Activated CD4-positive, alpha-beta T cell treated with anti-CD3 and anti-CD28 coated beads, Interleukin-2, Interleukin-6, amounts not matched to agents 100 ng/mL and 50 ng/mL, durations not matched to agents 16 hours and 8 hours (primary cell): ENCODE measurements at places on chromosomes 5 and 9.

DNA sequence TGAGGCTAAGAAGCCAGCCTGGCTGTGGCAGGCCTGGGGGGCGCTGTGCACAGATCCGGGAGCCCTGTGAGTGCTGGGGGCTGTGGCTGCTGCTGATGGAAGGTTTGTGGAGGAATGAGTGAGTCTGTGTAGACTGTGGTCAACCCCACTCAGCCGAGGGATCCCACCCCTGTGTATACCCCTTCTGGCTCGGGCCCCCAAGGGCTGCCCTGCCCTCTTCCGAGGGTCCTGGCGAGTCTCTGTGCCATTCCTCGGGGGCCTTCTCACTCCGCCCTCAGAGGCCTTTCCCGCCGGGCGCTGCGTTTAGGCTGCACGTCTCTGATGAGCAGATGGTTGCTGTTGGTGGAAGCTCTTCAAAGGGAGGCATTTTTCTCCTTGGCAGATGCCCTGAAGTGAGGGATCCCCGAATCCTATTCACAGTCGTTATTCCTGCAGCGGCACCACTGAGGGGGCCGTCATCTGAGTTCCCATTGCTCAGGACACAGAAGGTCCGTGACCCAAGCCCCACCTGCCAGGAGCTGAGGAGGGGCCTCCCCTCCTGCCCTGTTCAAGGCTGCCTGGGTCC lies 94.1 kb downstream of the RXRA start:
- no peak for DNase-seq

DNA sequence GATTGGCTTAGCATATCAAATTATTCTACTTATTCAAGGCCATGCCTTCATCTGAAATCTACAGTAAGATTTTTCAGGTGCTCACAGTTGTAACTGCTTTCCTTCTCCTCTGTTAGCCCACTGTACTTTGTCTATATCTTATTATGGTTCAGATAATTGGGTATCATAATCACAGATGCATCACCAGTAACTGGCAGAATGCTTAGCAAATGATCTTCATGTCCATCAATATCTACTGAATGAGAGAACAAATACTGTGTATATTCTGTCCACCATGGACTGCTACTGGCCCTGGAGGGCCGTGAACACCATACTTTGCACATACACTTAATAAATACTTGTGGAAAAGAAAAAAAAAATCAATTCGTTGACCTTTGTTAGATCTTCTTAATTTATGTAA lies 96.2 kb downstream of the MEF2C start:
- no peak for DNase-seq

GRCh38 chr5:153742060-153742459 lies 251.6 kb downstream of the GRIA1 start:
- no peak for DNase-seq

- no peak for DNase-seq
Observed at GRCh38 chr5:56301069-56301468, 67.9 kb upstream of the ANKRD55 start.

DNA sequence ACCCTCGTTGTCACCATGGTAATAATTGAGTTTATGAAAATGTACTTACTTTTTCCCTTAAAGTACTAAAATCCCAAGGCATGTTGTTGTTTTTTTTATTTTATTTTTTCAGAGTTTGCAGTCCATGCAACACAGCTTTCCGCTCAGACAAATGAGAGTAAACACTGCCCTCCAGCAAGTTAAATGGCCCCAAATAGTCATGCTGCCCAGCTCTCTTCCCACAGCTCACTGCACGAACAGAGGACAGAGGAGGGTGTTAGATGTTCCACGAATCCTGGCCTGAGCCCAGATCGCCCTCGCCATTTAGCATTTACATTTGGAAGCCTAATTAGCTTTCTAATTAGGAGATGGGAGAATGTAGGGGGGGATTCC lies 1.9 kb downstream of the NIM1K start:
- no peak for DNase-seq

GRCh38 chr5:158435161-158435616 lies 576.2 kb upstream of the CLINT1 start:
- DNase-seq, result peak; percentile 59

- DNase-seq, result no peak
Observed at GRCh38 chr9:137763271-137763955, 114.2 kb upstream of the CACNA1B start.

DNA sequence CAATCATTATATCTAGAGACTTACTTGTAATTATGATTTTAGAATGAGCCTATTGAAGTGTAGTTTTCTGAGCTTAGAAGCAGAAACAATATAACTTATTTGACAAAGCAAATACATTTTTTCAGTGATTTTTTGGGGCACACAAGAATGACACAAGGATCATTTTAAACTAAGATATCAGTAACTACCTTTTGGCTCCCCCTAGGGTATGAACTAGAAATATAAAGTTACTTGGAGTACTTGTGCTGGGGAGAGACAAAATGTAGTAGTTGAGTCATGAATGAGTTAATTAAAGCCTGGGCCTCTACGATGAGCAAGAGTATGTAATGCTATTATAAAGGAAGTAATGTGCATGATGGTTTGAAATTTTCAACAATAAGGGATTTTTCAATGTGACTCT lies 1244.1 kb upstream of the ACO1 start:
- DNase-seq, result peak; percentile 12

DNA sequence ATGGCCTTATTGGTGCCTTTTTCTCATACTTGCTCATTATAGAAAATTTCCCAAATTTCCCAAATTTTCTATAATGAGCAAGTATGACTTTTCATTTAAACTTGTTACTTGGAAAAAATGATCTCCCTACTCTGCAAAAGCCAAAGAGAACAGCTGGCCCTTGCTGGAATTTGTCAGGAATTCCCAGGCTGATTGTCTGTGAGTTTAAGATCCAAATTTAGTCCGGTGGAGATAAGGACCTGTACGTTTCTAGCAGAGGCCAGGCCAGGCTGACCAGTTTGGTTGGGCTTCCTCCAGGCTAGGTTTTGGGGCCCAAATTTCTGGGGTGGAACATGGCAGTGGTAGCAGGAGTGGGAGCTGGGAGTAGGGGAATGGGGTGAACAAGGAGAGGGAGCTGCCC lies 51.9 kb downstream of the NEURL1B start:
- DNase-seq, result no peak

DNA sequence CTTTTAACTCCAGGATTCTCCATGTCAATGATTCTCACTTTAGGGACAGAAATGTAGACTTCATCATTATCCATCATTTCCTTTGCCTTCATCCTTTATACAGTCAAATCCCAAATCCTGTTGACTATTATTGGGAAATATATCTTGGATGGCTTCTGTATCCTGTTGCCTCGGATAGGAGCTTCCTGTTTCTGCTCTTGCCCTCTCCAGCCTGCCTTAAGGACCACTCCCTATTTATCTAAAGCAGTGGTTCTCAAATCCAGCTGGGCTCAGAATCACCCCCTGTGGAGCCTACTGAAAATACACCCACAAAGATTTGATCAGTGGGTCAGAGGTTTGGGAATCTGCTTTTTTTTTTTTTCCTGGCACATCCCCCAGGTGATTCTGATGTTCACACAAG lies 8.5 kb downstream of the AFAP1L1 start:
- DNase-seq, result no peak

DNA sequence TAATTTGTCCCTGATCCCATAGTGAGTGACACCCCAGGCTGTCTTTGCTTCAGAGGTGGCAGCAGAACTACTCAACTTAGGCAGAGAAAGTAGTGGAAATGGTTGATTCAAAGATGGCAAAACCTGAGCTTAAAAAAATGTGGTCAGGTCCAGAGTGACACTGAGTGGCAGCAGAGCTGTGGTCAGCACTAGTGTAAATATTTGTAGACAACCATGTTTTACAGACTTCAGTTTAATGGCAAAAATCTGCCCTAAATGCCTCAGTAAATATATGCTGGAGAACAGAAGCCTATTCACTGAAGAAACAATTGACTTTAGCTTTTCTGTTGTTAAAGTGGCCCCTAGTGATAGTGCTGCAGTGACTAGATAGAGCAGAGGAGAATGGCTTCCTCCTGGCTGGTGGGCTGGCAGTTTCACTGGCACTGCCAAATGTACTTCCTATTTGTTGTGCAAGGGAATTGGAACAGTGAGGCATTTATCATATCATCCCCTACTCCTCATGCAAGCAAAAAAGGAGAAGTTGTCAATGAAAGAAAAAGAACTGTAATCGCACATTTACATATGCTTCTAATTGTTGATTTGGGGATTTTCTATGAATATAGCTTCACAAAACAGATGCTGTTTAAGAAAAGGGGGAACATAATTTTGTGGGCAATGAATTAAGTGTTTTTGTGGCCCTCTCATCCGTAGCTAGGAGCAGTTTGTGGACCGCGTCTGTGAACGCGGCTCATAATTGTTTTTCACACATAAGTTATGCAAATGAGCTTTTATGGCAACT lies 12.0 kb downstream of the PBX3 start:
- DNase-seq, result no peak

- no peak for DNase-seq
Observed at GRCh38 chr5:115418788-115419187, 122.3 kb upstream of the CCDC112 start.

GRCh38 chr9:35718721-35719511 lies 13.1 kb downstream of the TLN1 start:
- no peak for DNase-seq

- DNase-seq, result no peak
Observed at GRCh38 chr9:38380872-38381534, 11.5 kb upstream of the ALDH1B1 start.

- DNase-seq, result no peak
Observed at GRCh38 chr9:116250891-116251290, 97.3 kb downstream of the PAPPA start.

GRCh38 chr9:125789196-125789595 lies 42.0 kb downstream of the PBX3 start:
- peak; percentile 1 for DNase-seq
